ENCODE measurements at places on chromosomes 7 and 10. TPM values are rescaled to one million over a fixed set of nuclear protein-coding genes. Genes with fewer than 3 reads are reported as not detected.

The C10orf143 gene
- total RNA-seq: 0.18 TPM

DNA sequence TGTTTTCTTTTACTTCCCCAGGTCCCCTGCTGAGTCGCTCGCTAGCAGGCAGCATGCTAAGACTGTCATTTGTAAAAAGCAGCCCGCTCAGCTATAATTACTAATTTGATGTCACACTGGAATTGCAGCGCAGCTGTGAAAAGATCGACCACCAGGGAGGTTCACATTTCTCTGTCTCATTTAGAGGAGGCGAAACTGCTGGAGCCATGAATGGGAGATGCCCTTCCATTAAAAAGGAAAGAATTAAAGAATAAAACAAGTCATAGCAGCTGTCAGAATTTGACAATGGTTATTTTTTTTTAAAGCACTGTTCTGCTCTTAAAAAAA lies 153.5 kb downstream of the PIP4K2A start:
- DNase-seq: peak; percentile 83

The CREB5 gene
- 17.6 TPM for total RNA-seq

GRCh38 chr7:127322351-127322750 lies 69.6 kb upstream of the GRM8 start:
- DNase-seq: no peak

The HABP2 gene
- total RNA-seq: not detected

DNA sequence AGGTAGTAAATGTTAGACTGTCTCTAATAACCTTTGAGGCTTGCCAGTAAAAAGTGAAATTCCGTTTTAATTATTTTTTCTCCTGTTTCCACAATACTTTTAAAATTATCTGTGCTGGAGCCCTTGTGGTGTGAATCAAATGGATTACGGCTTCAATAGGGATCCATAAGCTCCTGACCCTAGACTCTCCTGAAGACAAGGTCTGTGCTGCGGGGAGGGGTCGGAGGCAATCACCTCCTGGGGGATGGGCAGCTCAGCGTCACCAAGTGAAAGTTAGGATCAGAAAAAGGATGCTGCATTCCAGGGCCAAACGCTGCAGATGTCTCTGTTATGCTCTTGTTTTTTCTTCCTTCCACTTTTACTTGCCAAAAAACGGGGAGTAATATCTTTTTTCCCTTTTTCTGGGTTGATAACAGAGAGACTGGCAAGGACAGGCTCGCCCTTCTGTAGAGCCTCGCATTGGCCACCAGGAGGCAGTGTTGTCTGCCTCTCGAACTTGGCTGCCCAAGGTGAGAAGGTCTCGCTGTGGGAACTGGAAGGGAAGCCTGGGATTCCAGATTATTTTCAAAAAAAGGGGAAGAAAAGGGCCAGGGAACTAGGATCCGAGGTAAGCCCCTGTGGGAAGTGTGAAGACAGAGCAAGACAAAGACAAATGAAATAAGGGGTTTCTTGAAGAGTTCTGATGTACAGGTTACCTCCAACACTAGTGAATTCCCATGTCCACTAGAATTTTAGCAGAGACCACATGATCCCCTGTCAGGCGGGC lies 621.9 kb downstream of the ACTR3B start:
- peak; percentile 69 for DNase-seq
